Naive thymus-derived CD8-positive, alpha-beta T cell (primary cell): ENCODE measurements at places on chromosomes 4 and X. TPM values are rescaled to one million over a fixed set of nuclear protein-coding genes. Genes with fewer than 3 reads are reported as not detected.

The EDA gene
- 1.6 TPM for total RNA-seq

The TMEM144 gene
- total RNA-seq, result not detected

The TMEM31 gene
- total RNA-seq, result not detected

The PABPC1L2A gene
- total RNA-seq, result not detected
